ENCODE measurements at places on chromosomes 1 and 21. TPM values are rescaled to one million over a fixed set of nuclear protein-coding genes. Genes with fewer than 3 reads are reported as not detected.

ZBTB8B gene
- not detected for total RNA-seq

C1orf216 gene
- total RNA-seq = 12.0 TPM

OR4F29 gene
- total RNA-seq = not detected

RIPPLY3 gene
- not detected for total RNA-seq

ALX3 gene
- not detected for total RNA-seq

LCE2C gene
- total RNA-seq = not detected

GJB4 gene
- total RNA-seq = not detected

AMPD1 gene
- total RNA-seq = not detected

OR6K3 gene
- not detected for total RNA-seq

KIF2C gene
- total RNA-seq = 1.5 TPM

LIN28A gene
- not detected for total RNA-seq

KCNJ9 gene
- not detected for total RNA-seq

OBSCN gene
- total RNA-seq = 359 TPM

OR2T35 gene
- total RNA-seq = not detected

PRR9 gene
- not detected for total RNA-seq

C1orf56 gene
- total RNA-seq = 7.3 TPM

CYP2J2 gene
- 101 TPM for total RNA-seq

CLDN8 gene
- total RNA-seq = not detected
